Amygdala (tissue), 56 donors: ENCODE measurements at places on chromosomes 2 and 18.
A peak's percentile ranks its signal among the peaks of the same experiment; 100 is the strongest.

- DNase-seq = no peak
These were observed 110.4 kb downstream of the CTIF start for GRCh38 chr18:48649231-48649630.

DNA sequence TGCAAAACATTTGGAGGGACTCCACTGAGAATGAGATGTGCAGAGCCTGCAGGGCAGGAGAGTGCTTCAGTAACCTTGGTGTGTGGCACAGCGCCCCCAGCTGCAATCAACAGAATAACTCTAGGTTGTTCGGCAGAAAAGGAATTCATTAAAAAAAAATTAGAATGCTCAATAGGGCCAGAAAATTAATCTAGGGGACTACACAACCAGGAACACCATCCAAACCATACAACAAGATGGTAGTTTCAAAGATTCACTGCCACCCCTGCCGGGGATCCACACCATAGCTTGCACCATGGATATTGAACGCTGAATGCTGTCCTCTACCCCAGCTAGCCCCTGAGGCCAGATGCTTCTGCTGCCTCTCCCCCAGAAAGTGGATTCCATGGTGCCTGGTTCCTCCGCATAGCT is 50.1 kb downstream of the THUMPD2 start:
- DNase-seq = no peak

DNA sequence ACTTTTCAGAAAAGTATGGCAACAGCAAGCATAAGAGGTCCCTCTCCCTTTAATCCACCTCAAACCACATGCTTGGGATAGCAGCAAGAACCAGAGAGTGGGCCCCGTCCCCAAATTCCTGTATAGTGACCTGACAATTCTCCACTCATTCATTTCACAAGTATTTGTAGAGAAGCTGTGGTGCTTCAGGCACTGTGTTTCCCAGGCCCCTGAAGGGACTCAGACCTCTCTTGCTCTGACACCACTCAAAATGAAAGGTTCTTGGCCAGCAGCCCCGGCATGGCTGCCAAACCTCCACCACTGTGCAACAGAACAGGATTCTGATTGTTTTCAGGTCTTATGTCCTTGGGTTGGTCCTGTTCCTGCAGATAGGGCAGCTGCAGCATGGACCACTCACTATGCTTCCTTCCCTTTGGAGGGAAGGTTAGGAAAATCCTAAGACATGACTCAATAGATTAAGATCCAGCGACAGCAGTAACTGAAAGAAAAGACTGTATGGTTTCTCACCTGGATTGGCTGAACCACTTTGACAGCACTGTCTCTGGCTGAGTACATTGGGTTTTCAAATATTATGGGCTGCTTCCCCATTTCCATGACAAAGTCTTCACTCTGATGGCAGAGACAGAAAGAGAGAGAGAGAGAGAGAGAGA is 67.6 kb downstream of the DHRS9 start:
- DNase-seq = no peak

- no peak for DNase-seq
These were observed 134.8 kb downstream of the SLC8A1 start for GRCh38 chr2:40317046-40317445.

DNA sequence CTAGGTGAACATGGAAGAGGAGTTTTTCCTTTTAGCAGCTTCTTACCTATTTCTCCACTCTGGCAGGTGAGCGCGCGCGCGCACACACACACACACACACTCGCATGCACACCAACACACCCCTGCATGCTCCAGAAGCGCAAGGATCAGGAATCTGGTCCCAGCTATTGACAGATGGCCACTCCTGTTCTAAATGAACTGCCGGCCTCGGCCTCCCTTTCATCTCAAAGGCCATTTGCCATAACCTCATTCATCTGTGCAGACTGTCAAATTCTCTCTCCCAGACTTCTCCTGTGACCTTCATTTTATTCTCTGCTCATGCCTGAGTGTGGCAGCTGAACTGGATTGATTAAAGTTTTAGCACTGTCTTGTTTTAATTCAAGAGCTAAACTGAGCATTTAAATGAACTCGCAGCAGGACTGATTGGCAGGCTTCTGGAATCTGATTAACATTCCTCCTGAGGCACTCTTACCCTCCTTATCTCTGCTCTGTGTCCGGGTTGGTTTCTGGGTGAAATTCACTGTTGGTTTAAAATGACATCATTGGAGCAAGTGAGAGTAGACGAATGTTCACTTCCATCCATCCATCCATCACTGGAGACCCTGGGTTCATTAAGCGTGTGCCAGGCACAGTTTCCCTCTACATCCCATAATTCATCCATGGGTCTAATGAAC is 58.8 kb downstream of the FECH start:
- DNase-seq = no peak

DNA sequence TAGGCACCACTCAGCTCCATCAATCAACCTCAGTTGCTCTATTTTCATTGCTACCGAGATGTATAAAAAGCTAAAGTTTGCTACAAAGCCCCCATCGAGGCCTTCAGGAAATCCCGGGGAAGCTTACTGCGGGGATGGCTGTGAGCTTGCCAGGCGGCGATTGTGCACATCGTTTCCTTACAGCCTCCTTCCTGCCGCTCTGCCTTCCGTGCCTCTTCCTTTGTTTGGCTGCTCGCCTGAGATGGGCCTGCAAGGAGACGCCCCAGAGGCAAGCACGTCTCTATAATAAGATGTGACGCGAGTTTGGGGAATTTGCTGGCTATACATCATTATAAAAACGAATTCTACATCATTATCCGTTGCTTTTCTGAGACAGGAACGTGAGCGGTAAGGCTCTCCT is 41.6 kb downstream of the DHRS9 start:
- no peak for DNase-seq

GRCh38 chr2:175167792-175168563 is at the start of gene ATF2:
Gene ATF2, minus strand, starts transcription at chr2:175168203. Its CDS starts 31,760 bp downstream, at chr2:175136443.
- peak; percentile 98 for DNase-seq

GRCh38 chr2:32647180-32647651 is 19.4 kb downstream of the TTC27 start:
- no peak for DNase-seq

DNA sequence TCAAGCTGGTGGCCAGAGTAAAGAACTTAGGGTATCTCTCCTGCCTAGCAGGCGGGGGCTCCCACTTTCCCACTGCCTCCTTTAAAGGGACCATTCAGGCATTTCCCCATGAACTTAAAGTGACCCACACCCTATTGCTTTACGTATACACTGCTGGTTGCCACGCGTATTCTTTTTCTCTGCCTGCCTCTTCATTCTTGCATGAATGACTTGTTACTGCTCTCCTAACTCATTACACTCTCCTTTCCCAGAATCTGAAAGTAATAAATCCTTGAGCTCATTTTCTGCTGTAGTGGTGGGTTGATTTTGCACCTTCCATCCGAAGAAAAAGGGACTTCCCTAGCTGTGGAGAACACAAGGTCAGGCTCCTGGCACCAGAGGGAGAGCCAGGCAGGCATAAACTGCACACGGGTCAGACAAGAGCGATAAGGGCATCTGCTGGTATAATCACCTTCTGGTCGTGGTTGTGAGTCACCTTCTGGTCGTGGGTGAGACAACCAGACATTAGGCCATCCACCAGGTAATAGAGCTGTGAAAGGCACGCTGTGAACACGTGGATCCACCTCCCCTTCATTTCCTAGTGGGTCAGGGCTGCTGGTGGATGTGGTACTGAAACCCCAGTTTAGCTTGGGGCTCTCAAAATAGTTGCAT is 950.3 kb downstream of the SOCS6 start:
- DNase-seq = no peak

DNA sequence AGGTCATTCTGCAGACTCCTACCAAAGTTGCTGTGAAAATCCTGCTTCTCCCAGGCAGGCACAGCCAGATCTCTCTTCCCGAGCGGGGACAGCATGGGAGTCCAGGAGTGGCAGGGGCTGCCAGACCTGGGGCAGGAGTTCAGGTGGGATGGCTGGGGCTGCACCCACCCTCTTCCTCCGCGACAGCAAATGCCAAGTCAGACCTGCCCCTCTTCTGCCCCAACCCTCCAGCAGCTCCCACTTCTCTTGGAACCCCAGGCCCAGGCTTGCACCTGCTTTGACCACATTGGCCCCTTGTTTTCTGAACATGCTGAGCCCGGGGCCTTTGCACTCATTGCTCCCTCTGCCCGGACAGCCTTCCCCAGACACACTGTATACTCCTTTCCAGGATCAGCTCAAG is 288.2 kb upstream of the HS6ST1 start:
- DNase-seq = no peak

DNA sequence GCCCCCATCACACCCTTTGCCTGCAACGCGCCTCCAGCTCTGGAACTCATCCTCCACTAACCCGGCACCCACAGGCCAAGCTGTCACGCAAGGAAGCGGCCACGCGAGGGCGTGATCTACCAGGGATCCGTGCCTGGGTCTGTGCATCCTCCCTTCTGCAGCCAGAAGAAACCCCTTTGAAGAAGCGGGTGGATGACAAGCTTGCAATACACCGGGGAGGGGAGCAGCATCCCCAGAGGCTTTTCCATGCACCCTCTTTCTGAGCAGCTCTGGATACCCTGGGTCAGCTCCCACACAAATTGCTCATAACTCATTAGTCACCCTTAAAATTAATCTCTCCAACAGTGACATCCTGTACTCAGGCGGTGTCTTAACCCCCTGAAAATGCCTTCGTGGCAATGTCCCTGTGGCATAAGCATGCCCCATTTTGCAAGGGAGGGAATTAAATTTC is 47.6 kb downstream of the PDCL3 start:
- peak; percentile 12 for DNase-seq

GRCh38 chr2:54767921-54768320 is 44.5 kb downstream of the EML6 start:
- no peak for DNase-seq

- no peak for DNase-seq
These were observed 413.0 kb downstream of the PTPRM start for GRCh38 chr18:7980136-7980535.

- no peak for DNase-seq
These were observed 55.4 kb downstream of the MALT1 start for GRCh38 chr18:58726671-58727070.

DNA sequence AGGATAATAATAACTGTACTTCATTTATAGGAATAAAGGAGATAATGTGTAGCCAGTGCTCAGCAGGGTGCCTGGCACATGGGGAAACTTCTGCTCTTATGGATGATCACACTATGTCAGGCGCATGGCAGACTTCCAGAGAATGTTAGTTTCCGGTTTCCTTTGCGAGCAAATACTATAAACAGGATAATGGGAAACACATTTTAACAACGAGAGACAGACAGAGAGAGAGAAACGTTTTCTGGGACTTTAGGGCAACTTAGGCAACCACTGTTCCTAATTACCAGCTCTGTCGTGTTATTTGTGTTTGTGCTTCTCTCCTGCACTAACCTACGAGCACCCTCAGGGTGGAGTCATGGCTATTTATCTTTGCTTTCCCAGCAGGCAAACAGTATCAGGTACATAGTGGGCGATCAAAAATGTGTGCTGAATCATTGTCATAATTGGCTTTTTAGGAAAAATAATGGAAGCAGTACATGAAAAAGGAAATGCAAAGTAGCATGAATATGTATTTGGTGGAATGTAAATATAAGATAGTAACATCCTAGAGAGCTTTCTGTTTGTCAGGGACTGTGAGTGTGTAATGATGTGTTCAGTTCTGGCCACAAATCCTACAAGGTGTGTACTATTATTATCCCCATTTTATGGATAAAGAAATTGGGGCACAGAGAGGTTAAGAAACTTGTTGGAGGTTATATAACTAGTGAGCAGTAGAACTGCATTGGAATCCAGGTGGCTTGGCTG is 36.8 kb upstream of the IGFBP2 start:
- no peak for DNase-seq

- DNase-seq = no peak
These were observed 84.5 kb downstream of the POU3F3 start for GRCh38 chr2:104938231-104938941.

- no peak for DNase-seq
These were observed 674.3 kb upstream of the REG3G start for GRCh38 chr2:78351208-78351607.

- no peak for DNase-seq
These were observed 14.3 kb upstream of the STAM2 start for GRCh38 chr2:152189622-152190495.

DNA sequence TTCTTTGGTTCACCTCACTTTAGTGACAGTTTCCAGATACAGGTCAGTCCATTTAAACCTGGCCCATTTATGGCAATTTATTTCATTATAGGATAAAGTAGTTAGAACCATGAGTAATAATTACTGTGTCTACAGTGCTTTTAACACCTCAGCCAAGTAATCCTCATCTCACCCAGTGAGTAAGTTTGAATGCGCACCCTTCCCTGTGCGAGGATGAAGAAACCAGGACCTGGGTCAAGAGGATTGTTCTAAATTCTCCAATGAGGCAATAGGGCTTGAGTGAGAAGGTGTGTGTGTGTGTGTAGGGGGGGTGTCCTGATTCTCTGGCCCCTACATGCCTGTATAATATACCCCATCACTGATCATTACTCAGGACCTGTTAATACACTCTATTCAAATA is 854 bp upstream of the MYO1B start:
- DNase-seq = no peak

- DNase-seq = no peak
These were observed 1.6 kb upstream of the MTA3 start for GRCh38 chr2:42566837-42567321.

GRCh38 chr2:72980535-72981217 is 63.4 kb downstream of the EMX1 start:
- no peak for DNase-seq

DNA sequence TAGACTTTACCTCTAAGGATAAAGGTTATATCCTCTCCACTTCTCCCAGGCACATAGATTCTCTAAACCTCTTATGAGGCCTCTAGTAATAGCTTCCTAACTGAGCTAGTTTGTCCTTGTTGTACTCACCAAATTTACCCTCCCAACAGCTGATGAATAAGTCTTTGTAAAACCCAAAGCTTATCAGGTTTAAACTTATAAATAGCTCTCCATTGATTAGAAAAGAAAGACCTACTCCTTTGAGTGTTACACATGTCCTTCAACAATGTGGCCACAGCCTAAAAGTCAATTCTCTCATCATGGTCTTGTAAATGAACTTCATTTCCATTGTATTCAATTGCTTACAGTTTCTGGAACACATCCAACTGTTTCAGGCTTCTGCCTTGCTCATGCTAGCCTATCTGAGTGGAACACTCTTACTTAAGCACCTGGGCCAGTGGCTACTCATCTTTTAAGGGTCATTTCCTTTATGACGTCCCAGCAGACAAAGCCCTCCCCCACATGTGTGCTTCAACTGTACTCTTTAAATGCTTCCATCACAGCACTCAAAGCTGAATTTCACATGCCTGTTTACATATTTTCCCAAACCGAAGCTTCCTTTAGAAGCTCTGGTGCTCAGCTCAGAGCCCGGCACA is 131.6 kb downstream of the CDH2 start:
- no peak for DNase-seq

DNA sequence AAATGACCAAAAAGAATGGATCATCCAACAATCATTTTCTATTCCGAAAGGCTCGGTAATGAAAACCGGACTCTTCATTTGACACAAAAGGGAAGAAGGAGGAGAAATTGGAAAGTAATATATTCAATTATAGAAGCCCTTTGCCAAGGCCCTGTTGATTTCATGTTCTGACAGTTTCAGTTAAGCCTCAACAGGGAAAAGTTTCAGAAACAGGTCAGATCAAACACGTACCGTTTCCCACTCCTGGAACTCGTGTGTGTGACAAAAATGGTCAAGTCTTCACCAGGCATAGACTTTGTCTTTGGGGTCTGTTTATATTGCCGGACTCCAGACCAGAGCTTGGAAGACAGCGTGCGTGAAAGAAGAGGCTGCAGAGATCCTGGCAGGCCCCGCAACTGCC is 101.3 kb upstream of the BCL2L11 start:
- DNase-seq = no peak

- DNase-seq = no peak
These were observed 19.2 kb upstream of the DRC1 start for GRCh38 chr2:26382564-26382963.
